ENCODE measurements at places on chromosomes 16 and 17.

DNA sequence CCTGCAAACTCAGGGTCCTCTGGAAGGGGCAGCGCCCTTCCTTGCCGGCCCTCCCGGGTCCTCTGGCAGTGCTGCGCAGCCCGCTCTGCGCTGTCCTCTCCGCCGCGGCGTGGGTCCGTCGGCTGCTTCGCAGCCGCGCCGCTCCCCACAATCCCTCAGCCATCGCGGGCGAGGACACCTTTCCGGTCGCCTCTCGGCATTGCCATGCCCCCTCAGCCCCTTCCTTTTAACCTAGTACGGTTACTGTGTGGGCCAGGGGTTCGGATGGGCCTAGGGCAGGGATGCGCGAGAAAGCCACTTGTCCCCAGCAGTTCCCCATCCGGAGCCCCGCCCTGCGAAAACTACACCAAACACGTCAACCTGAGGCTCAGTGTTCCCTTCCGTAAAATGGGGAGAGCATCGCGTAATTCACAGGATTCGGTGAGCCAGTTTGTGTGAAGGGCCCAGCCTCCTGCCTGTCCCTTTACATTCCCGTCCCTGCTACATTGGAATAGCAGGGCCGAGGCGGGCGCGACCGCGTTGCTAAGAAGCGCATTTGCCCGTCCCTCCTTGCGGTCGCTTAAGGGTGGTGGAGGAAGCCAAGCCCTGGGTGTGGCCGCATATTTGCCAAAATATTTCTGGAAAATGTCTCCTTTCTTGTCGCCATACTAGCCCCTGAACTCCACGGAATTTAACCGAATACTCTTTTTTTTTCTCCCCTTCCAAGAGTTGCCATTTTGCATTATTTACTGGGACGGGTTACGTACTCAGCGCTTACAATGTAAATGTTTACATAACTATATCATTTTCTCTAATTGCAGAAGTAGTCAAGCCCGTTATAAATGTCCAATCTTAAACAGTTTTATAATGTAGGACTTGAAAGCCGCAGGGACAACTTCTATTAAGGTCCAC lies 13.2 kb downstream of the COPZ2 start:
- no peak for DNase-seq

DNA sequence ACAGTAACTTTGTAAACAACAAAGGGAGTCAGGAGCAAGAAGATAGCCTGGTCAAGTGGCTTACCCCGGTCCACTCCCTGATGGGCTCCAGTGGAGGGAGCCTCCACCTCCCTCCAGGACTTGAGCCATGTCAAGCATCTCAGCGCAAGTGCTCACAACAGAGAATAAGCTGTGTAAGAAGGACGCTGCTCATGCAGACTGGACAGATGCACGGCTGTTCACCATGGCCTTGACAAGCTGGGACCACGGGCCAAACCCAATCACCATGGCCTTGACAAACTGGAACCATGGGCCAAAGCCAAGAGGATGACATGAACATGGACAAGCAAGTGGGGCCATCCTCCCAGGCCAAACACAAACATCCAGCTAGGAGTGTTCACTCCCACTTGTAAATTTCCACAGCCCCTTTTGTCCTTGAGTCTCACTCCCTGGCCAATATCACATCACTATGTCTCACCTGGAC lies 3.4 kb upstream of the PITPNM3 start:
- no peak for DNase-seq

DNA sequence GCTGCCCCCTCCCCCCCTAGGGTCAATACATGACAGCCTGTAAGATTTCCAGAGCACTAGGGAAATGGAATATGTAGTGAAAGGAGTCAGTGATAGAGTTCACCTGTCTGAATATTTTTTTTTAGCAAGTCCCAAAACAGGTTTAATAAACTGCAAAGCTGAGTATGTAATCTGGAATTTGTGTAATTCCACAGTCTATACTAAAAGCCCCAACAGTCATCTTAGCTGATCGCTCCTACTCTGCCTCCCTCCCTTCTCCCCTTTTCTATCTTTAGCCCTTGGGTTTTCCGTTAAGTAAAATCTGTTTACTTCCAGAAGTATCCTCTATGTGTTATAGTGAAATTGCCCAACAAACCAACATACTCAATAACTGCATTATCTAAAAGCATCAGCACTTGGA lies 3.5 kb downstream of the CDH13 start:
- DNase-seq, result no peak

- DNase-seq, result no peak
Measured at GRCh38 chr16:13453938-13454553, 465.9 kb upstream of the ERCC4 start.

- DNase-seq, result no peak
Measured at GRCh38 chr17:78355701-78356100, 4.2 kb downstream of the SOCS3 start.

DNA sequence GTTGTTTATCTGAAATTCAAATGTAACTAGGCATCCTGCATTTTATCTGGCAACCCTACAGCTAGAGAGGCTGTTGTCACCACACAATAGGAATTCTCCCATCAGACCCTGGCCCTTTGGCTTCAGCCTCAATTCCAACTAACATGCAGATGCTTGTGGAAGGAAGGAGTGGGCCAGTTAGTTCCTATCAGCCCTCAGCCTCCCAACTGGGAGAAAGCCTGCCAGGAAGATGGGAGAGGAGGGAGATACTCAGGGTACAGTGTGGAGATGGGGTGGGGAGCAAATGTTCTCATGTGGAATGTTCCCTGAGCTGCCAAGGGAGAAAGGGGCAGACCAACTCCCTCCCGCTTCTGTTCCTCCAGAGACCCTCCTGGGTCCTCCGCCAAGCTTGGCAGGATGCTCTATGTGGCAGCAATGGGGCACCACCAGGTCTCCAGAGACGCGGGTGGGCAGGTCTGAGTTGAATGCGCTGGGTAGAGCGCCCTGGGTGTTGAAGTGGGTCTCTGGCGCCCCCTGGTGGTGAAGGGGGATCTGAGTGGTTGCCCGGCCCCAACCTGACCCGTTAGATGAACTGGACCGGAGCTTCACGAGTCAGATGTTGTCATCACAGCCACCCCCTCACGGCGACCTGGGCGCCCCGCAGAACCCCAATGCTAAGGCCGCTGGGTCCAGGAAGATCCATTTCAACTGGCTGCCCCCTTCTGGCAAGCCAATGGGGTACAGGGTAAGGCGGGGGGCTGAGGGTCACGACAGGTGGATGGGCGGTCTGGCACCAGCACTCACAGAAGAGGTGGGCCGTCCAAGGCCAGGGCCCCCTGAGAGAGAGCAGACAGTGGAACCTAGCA lies 15.2 kb downstream of the GALK1 start:
- peak; percentile 48 for DNase-seq

DNA sequence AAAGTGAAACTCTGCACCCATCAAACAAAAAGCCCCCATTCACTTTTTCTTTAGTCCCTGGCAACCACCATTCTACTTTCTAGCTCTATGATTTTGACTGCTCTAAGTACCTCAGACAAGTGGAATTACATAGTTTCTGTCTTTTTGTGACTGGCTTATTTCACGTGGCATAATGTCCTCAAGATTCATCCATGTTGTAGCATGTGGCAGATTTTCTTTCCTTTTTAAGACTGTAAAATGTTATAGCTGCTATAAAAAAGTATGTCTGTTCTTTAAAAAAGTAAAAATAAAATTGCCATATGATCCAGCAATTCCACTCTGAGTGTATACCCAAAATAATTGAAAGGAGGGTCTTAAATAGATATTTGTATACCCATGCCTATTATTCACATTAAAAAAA lies 429.7 kb downstream of the CDH8 start:
- no peak for DNase-seq

DNA sequence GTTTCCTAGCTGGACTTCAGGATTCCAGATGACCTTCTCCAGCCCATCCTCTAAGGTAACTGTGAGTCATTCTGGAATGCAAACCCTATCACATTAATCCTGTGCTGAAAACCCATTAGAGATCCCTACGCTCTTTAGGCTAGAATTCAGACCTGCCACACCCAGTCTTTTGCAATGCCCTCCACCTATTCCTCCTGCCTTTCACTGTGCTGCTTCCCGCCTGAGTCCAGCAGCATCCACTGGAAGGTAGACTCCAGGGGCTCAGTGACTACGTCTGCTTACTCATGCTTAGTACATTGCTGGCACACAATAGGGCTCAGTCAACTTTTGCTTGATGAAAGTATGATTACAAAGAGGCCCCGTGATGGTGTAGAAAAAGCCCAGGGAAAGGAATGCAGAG lies 121.1 kb downstream of the SPACA3 start:
- no peak for DNase-seq

- no peak for DNase-seq
Measured at GRCh38 chr16:88454523-88454947, 1.5 kb downstream of the ZFPM1 start.

DNA sequence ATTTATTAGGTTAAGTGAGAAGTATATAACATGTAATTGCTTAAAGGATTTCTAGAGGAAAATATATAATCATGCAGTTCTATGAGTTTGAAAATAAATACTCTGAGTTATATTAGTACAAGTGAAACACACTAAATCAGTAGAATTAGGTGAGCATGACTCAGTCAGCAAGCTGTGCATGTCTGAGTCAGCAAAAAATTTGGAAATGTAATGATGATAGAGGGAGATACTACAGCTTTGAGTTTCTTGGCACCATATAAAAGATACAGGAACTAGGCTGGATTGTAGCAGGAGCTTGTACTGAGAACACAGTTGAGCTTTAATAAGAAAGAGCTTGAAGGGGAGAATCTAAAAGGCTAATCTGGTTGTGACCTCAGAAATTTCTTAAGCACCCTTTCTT lies 1224.6 kb downstream of the CDH8 start:
- DNase-seq, result no peak

- DNase-seq, result no peak
Measured at GRCh38 chr16:70746708-70747424, 54.1 kb downstream of the VAC14 start.

GRCh38 chr16:19980632-19981265 lies 92.9 kb downstream of the GPR139 start:
- DNase-seq, result no peak

DNA sequence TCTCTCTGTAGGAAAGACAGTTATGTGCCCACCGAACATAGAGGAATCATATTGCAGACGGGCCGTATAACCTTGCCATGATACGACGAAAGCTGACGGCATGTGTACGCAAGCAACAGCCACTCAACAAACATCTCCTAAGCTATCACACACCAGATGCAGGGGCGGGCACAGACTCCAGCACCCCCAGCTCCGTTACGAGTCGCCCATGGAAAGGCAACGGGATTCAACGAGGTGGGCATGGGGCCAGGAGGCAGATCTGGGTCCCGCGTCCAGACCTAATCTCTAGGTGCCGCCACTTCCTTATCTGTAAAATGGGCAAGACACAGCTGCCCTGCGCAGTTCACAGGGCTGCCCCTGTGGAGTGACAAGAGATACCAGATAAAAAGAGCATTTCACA lies 35.6 kb downstream of the ABR start:
- no peak for DNase-seq

GRCh38 chr17:8781776-8782175 lies 17.4 kb downstream of the MFSD6L start:
- no peak for DNase-seq

- no peak for DNase-seq
Measured at GRCh38 chr16:26665166-26665939, 401.4 kb upstream of the C16orf82 start.

DNA sequence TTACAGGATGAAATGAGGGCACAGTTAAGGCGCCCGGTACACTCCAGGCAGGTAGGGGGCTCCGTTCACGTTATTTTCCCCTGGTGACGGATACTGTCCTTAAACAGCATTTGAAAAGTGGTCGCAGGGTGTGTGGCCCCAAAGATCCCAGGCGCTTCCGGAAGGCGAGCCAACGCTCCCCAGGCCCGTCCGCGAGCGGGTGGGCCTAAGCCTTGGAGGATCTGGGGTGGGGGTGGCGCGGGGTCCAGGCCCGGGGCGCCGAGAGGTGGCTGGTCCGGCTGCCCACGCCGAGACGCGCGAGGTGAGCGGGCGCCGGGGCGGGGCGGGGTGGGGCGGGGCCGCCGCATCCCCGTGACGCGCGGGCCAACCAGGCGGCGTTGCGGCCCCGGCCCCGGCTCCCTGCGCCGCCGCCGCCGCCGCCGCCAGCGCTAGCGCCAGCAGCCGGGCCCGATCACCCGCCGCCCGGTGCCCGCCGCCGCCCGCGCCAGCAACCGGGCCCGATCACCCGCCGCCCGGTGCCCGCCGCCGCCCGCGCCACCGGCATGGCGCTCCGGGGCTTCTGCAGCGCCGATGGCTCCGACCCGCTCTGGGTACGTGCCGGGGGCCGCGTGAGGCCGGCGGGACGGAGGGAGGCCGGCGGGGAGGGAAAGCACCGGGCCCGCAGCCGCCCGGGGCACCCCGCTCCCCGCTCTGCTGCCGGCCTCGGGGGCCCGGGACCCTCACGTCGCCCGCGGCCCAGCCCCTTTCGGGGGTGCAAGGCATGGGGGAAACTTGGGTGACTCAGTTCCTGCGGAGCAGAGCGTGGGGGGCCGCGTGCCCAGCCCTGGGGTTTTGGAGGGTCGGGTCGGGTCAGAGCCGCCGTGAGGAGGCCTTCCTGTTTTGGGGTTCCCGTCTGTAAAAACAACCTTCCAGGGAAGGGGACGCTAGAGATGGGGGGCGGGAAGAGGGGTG lies at the start of gene ABCC1:
TSS of gene ABCC1 (plus strand) at position 407 of the 951 bp plus-strand sequence. CDS start at position 543, 136 bp downstream.
- no peak for DNase-seq

GRCh38 chr17:12789075-12789480 lies 220 bp upstream of the ARHGAP44 start:
- DNase-seq, result no peak

DNA sequence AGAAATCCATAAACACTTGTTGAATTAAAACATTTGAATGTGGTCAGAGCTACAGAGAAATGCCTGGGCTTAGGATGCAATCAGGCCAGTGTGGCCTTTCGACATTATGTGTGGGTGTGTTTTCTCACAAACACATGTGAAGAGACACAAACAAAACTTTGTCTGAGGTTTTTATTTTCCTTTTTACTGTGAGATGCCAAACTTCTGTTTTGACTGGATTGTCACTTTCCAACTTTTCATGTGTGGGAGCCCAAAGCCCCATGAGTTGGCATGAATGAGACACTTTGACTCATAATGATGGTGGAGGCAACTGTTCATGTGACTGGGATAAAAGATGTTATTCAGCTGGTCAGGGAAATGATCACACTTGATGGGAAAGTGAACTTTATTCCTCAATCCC lies 71.9 kb upstream of the GAS7 start:
- DNase-seq, result no peak

DNA sequence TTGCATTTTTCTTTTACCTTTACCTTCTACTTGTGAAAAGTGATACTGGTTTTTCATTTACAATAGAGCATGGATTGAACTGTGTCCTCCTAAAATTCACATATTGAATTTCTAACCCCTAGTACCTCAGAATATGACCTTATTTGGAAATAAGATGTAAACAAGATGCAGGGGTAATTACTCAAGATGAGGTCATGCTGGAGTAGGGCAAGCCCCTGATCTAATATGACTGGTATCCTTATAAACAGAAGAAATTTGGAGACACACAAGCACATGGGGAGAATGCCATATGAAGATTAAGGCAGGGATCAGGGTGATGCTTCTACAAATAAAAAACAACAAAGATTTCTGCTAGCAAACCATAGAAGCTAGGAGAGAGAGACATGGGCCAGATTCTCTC lies 12.2 kb downstream of the MYH13 start:
- DNase-seq, result no peak
